ENCODE measurements at places on chromosomes 11 and 22.
A peak's percentile ranks its signal among the peaks of the same experiment; 100 is the strongest.

DNA sequence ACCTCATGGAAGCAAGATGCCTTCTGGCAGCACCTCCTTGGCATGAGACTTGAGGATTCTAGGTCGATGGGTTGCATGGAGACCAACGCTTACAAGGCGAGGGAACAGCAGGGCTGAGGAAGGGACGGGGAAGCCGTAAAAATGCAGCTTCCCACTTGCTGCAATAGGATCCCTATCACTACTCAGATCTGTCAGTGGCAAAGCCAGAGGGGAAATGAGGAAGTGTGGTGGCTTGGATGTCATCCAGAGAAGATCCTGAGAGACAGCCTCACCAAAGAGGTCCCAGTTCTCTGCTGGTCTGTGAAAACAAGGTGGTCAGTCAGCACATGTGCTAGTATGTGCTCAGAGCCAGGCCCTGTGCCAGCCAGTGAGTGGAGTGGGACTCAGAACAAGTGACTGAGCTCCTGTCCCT lies 22.2 kb downstream of the CYB5R2 start:
- H3K27me3 ChIP-seq, result no peaks in the 10 kb centered on the region
- H3K4me1 ChIP-seq, result peaks cover 2% of the 10 kb centered on the region
- H3K36me3 ChIP-seq, result peaks cover 92% of the 10 kb centered on the region
- no peak overlapping the region for H3K4me3 ChIP-seq

DNA sequence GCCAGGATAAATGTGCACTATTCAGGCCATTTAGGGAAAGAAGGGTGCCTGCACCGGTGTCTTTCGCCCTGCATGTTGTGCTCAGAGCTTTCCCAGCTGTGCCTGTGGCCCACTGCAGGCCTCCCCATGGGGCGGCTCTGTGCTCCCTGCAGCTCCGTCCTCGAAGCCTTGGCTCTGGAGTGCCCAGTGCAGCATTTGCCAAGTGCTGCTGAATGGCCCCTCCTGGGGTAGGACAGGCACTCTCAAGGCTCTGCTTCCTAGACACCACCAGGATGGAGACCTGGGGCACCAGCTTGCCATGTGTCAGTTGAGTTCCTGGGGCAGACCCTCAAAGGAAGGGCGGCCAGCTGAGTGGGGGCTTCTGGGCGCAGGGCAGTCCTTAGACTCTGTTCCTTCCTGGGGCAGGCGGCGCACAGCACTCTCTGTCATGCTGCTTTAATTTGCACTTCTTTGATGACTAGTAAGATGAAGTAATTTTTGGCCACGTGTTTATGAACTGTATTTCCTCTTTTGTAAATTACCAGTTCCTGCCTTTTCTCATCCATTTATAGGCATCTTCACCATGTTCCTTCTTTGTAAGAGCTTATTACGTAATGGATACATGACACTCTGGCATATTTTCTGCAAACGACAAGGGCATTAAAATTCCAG lies 32.1 kb upstream of the GNB1L start:
- no peak overlapping the region for H3K4me3 ChIP-seq
- H3K27me3 ChIP-seq, result no peaks in the 10 kb centered on the region
- no peak overlapping the region for H3K27ac ChIP-seq
- DNase-seq, result peak; percentile 35

- H3K4me3 ChIP-seq, result no peak overlapping the region
- no peaks in the 10 kb centered on the region for H3K27me3 ChIP-seq
- H3K4me1 ChIP-seq, result no peaks in the 10 kb centered on the region
- no peak for DNase-seq
- no peak overlapping the region for H3K27ac ChIP-seq
Measured at GRCh38 chr11:98559961-98560360, 460.8 kb upstream of the CNTN5 start.

DNA sequence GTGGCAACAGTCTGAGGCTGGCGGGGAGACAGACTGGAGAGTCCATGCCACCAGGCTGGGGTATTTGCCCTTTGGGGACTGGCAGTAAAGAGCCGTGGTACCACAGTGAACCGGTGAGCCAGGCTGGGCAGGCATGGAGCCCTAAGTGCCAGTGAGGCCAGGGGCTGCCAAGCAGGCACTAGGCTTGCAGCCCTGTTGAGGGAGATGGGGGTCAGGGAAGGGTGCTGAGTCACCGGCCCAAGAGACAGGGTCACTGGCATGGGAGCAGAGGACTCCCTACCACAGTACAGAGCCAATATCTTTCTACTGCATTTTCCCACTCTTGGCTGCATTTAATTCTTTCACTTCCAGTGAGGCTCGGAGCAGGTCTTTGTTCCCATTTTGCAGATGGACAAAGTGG lies 30.7 kb upstream of the TEF start:
- H3K36me3 ChIP-seq, result peaks cover 38% of the 10 kb centered on the region
- no peak overlapping the region for H3K4me3 ChIP-seq
- peaks cover 4% of the 10 kb centered on the region for H3K4me1 ChIP-seq
- H3K27me3 ChIP-seq, result no peaks in the 10 kb centered on the region

GRCh38 chr11:11845071-11845470 lies 3.3 kb downstream of the USP47 start:
- peaks cover 77% of the 10 kb centered on the region for H3K4me1 ChIP-seq
- H3K27me3 ChIP-seq, result no peaks in the 10 kb centered on the region
- H3K27ac ChIP-seq, result peak overlapping the region; percentile 97
- peak overlapping the region; percentile 69 for H3K4me3 ChIP-seq

- no peaks in the 10 kb centered on the region for H3K27me3 ChIP-seq
- no peaks in the 10 kb centered on the region for H3K4me1 ChIP-seq
- no peak for DNase-seq
- no peak overlapping the region for H3K27ac ChIP-seq
- no peaks in the 10 kb centered on the region for H3K36me3 ChIP-seq
Measured at GRCh38 chr11:85118151-85118550, 509.0 kb downstream of the DLG2 start.

- DNase-seq, result no peak
- no peaks in the 10 kb centered on the region for H3K27me3 ChIP-seq
- no peak overlapping the region for H3K4me3 ChIP-seq
- H3K36me3 ChIP-seq, result no peaks in the 10 kb centered on the region
- H3K4me1 ChIP-seq, result no peaks in the 10 kb centered on the region
- no peak overlapping the region for H3K27ac ChIP-seq
Measured at GRCh38 chr22:23133922-23134321, 7.9 kb downstream of the RSPH14 start.

DNA sequence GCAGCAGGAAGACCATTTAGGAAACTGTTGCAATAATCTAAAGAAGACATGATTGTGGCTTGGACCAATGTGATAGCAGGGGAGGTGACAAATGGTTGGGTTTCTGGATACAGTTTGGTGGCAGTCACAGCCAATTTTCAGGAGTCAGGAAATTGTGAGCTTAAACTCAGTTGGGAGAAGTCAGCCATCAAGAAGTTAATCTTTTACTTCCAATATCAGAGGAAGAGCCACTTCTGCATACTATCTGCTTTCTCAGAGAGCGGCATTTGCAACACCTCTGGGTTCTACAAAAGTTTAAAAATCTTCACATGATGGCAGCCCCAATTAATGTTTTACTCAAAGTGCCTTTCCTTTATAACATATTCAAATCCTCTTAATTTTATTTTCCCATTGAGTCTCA lies 33.7 kb upstream of the PDE3B start:
- no peak overlapping the region for H3K4me3 ChIP-seq
- DNase-seq, result no peak
- no peaks in the 10 kb centered on the region for H3K27me3 ChIP-seq
- no peaks in the 10 kb centered on the region for H3K36me3 ChIP-seq

DNA sequence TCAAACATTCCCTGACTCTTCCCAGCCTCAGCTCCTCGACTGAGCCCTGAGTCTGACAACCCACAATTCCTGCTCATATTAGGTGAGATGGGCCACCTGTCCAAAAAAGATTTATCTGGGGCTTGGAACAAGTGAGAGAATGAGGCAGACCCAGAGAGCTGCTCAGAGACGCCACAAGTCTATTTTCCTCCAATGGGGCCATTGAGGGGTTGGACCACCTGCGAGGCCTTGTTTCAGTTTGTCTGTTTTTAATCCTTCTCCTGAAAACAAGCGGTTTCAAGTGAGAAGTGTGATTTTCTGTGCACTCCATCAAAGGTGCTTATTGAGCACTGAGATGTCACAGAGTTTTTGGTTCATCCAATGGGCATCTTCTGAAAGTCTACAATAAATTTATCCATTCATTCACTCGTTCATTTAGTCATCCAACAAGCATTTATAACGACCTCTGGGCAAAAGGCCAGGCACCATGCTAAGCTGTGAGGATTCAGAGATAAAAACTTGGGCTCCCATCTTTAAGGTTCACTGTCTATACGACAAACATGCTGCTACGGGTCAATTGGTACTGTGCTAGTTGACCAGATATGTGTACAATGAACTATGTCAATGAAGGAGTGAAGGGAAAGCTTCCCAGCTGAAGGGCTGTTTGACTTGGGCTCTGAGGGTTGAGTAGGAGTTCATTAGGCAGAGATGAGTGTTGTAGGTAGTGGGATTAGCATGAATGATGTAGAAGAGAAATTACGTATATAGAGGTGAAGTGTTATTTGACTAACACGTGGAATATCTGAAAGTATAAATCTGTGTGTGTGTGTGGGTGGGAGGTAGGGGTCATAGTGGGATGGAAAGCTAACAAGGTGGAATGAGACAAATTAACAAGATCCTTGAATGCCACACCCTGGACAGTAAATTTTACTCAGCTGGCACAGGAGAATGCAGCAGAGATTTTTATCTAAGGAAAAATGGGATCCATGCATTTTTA lies 168.9 kb downstream of the MIAT start:
- no peak overlapping the region for H3K4me3 ChIP-seq
- no peaks in the 10 kb centered on the region for H3K36me3 ChIP-seq
- H3K27me3 ChIP-seq, result no peaks in the 10 kb centered on the region
- H3K27ac ChIP-seq, result no peak overlapping the region
- H3K4me1 ChIP-seq, result no peaks in the 10 kb centered on the region

DNA sequence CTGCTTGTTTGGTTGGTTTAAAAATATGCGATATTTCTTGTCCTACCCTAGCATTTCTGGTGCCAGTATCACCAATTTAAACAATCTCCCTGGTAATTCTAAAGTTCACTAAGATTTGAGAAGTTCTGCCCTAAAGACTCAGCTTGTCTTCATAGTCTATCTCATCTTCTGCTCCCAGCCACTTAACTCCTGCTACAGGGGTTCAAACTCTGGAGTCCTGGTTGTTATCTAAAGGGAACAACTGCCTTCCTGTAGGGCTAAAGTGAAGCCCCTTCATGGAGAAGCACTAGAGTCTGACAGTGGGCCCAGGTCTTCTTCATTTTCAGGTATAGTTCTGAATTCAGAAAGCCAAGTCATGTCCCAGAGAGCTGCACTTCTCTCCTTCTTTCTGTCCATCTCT lies 73.2 kb downstream of the CTNND1 start:
- no peak for DNase-seq
- H3K36me3 ChIP-seq, result no peaks in the 10 kb centered on the region

DNA sequence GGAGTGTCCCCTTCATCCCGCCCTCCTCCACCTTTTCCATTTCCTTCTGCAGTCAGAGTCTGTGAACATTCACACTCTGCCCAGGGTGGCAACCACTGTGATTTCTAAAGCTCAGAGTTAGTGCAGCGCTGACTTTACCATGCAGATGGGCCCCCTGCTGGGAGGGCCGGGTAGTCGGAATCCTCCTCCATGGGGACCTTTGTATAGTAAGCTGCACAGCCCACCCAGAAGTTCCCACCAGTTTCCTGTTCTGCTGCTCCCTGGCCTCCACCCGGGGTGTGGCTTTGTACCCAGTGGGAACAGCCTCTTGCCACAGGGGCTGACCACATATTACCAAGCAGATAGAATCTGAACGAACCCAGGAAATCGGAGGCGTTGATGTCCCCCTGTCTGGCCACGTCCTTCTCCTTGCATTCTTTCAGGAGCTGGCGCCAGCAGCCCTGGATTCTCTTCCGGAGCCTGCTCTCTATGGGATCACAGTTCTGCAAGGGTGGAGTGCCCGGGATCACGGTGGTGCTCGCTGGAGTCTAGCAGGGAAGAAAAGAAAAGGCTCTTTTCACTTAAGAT lies 125.3 kb downstream of the MPPED1 start:
- H3K36me3 ChIP-seq, result no peaks in the 10 kb centered on the region
- H3K27me3 ChIP-seq, result no peaks in the 10 kb centered on the region
- H3K4me1 ChIP-seq, result no peaks in the 10 kb centered on the region
- no peak overlapping the region for H3K4me3 ChIP-seq
- no peak for DNase-seq

DNA sequence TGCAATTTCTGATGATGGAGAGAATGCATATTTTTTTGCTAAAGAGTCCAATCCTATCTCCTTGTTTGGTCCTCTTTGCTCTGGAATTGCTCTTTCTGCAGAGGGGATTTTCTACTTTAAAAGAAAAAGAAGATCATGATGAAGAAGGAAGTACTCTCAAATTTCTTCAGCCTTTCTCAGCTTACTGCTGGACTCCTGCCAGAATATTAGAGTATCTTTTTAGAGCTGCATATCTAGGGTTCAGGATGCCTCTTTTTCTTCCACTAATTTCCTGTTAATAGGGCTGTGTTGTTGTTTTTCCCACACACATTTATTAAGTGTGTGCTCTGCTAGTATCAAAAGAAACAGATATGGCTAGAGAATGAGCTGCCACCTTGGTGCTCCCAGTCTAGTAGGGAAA lies 18.2 kb downstream of the UBASH3B start:
- H3K36me3 ChIP-seq, result no peaks in the 10 kb centered on the region
- H3K27ac ChIP-seq, result peak overlapping the region; percentile 40
- no peak overlapping the region for H3K4me3 ChIP-seq
- DNase-seq, result no peak

DNA sequence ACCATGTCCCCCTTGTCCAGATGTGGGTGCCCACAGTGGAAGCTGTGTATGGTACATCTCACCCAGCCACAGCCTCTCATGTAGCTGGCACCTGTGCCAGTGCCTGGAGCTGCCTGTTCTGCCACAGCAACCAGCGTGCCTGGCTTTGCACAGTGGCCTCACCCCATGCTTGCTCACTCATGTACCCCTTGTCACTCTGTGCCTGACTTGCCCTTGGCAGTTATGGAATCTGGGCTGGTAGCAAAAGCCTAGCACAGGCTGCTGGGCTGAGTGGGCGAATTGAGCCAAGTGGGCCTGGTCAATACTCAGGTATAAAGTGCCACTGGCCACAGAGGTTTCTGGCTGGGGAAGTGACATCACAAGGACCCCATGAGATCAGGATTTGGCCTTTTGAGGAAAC lies 264.2 kb downstream of the INSC start:
- no peaks in the 10 kb centered on the region for H3K36me3 ChIP-seq
- H3K27me3 ChIP-seq, result no peaks in the 10 kb centered on the region
- no peak overlapping the region for H3K4me3 ChIP-seq
